ENCODE measurements at places on chromosomes 6 and 20.

GRCh38 chr6:15077006-15077405 is 168.9 kb upstream of the JARID2 start:
- peak; percentile 12 for DNase-seq

GRCh38 chr20:13723011-13723410 is 61.7 kb downstream of the ESF1 start:
- DNase-seq, result no peak

GRCh38 chr6:47310131-47310480 is 401 bp upstream of the TNFRSF21 start:
- no peak for DNase-seq

DNA sequence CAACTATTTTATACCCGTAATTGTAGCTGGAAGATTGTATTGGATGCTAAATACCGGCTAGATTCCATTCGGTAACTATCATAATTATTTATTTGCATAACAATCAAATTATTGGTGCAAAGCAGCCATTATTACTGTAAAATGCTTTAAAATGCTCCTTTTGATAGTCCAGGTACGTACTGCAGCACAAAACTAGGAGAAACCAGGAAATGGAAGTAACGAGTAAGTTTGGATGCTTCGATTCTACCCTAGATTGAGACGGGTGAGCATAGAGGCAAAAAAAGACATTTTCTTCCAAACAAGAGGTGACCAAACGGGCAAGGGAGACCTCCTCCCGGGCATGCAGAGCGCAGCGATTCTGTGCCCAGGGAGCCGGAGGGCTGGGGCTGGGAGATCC is 469 bp upstream of the XRN2 start:
- DNase-seq, result no peak

GRCh38 chr6:38701551-38701950 is 1.4 kb downstream of the GLO1 start:
- no peak for DNase-seq

DNA sequence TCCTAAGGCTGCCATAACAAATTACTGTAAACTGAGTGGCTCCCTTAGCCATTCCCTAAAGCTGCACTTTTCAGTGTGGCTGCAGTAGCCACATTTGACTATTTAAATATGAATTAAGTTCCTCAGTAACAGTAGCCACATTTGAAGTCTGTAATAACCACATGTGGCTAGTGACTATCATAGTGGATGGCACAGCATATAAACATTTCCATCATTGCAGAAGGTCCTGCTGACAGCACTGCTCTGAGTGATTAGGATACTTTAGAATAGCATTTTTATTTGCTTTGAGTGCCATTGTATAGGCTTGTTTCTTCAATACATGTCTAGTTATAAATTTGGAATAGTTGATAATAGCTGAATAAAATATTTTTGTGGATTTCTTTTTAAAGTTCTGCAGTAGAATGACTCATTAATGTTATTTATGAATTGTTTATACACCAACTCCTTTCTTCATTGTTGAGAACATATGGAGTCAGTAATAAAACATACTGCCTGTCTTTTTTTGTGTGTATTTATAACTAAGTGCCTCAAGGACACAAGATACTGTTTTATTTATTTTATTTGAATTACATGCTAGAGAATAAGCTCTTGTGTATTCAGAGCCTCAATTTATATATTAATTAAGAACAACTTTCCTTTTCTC is 217.2 kb downstream of the CDKAL1 start:
- DNase-seq, result peak; percentile 48

DNA sequence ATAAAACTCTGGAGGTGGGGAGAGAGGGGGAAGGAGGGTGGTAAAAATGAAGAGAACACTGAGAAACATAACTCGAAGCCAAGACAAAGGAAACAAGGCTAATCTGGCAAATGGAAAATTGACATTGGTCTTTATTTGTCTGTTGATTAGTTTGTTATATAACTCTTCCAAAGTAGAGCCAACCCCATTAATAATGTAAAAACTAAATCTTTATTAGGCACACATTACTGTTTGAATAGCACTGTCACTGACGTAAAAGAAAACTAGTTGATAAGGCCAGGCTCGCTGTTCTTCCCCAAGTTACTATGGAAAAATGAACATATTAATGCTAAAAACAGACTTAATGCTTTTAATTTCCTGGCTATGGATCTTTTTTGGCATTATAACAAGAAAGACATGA is 110.0 kb downstream of the MAP3K5 start:
- no peak for DNase-seq

GRCh38 chr20:25239387-25240370 is 8.2 kb upstream of the PYGB start:
- no peak for DNase-seq

DNA sequence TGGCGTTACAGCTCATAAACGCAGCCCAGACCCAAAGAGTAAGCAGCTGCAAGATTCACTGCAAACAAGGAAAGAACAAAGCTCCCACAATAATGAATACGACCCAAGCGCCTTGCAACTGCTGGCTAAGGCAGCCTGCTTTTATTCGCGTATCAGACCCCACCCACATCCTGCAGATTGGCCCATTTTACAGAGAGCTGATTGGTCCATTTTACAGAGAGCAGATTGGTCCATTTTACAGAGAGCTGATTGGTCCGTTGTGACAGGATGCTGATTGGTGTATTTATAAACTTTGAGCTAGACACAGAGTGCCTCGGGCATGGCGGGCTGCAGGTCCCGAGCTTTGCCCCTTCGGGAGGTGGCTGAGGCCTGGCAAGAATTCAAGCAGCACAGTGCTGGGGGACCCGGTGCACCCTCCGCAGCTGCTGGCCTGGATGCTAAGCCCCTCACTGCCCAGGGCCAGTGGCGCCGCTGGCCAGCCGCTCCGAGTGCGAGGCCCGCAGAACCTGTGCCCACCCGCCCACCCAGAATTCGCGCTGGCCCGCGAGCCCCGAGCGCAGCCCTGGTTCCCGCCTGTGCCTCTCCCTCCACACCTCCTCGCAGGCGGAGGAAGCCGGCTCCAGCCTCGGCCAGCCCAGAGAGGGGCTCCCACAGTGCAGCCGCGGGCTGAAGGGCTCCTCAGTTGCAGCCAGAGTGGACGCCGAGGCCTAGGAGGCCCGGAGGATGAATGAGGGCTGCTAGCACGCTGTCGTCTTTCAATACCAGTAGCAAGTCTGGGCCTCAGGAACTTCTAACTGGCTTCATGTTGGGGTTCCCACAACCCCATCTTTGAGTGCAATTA is 11.2 kb upstream of the RPS10 start:
- no peak for DNase-seq
